ENCODE measurements at places on chromosomes 1 and 21.

DNA sequence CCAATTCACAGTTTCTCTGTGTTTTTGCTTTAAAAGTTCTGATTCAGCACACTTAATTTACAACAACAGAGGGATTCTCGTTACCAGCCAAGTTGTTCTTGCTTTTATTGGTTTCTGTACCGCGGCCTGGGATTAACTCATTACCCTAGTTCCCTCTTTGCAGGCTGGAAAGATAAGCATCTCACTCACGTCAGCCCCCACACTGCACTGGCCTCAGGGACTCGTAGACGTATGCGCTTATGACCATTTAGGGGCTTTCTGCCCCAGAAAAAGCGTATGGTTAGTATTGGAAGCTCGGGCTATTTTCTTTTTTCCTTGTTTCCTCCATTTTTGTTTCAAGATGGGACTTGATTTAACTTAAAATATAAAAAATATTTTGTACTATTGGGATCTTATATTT, 76.0 kb downstream of the POFUT2 start:
- DNase-seq = no peak

- DNase-seq = no peak
Measured at GRCh38 chr1:178057141-178057765, 36.7 kb upstream of the RASAL2 start.

GRCh38 chr1:226763905-226764264, 24.8 kb upstream of the ITPKB start:
- DNase-seq = peak; percentile 47

- DNase-seq = no peak
Measured at GRCh38 chr1:65321879-65322278, 12.5 kb downstream of the DNAJC6 start.

GRCh38 chr1:119141020-119141424, 569 bp upstream of the WARS2 start:
- DNase-seq = peak; percentile 64

GRCh38 chr21:44347911-44348451, 5.4 kb upstream of the TRPM2 start:
- no peak for DNase-seq

DNA sequence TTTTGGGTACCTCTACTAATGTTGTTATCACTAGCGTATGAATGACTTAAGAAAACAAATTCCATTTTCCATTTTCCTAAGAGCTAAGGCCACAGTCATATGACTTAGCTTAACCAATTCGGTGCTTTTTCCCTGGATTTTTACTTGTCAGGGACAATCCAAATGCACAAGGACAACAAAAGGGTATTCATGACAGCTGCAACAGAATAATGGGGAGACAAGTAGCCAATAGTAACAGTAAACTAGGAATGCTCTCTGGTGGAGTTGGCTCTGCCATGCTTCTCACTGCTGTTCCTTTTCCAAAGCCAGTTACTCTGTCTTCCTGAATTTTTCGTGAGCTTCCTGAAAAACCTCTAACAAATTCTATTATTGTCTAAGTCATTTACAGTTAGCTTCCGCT, 52.9 kb downstream of the LRRIQ3 start:
- DNase-seq = no peak

DNA sequence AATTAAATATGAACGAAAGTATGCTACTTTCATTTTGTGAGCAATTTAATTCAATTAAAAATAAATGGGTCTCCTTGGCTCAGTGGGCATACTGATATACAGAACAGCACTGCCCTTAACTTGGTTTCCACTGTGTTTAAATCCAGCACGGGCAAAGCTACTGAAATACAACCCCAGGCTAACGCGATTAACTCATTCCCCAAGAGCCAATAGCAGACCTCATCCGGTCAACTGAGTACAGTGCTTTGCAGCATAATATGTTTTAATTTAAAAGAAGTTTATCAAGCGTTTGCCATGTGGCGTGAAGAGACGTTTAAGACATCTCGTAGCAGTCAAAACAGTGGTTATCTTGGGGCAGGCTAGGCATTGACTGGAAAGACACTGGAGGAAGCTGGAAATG, 118.6 kb downstream of the PROX1 start:
- no peak for DNase-seq

DNA sequence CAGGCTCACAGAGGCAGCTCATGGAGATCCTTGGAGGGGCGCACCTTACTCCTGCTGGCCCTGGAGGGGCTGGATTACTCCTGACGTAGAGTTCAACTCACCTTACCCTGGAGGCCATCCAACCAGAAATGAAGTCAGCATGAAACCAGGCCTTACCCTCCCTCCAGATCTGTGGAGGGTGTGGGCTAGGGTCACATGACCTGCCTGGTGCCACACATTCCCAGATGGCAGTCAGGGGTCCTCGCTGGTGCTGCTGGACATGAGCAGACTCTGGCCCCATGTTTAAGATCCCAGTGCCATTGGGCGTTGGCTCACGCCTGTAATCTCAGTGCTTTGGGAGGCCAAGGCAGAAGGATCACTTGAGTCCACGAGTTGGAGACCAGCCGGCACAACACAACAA, 4.5 kb downstream of the C21orf58 start:
- no peak for DNase-seq

- DNase-seq = peak; percentile 94
Measured at GRCh38 chr1:150567341-150567716, 12.1 kb downstream of the MCL1 start.

DNA sequence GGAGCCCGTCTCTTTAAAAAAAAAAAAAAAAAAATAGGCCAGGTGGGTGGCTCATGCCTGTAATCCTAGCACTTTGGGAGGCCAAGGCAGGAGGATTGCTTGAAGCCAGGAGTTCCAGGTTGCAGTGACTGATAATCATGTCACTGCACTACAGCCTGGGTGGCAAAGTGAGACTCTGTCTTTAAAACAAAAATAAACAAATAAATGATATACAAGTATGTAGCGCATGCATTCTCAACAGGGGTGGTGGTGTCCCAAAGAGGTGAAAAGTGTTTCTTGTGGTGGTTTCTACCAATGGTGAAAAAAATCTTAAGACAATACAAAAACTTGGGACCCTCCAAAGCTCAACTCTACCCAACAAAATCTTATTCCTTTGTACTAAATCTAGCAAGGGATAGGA, 17.9 kb downstream of the CNN3 start:
- DNase-seq = no peak

GRCh38 chr21:25660233-25660632, 21.2 kb downstream of the JAM2 start:
- DNase-seq = no peak

DNA sequence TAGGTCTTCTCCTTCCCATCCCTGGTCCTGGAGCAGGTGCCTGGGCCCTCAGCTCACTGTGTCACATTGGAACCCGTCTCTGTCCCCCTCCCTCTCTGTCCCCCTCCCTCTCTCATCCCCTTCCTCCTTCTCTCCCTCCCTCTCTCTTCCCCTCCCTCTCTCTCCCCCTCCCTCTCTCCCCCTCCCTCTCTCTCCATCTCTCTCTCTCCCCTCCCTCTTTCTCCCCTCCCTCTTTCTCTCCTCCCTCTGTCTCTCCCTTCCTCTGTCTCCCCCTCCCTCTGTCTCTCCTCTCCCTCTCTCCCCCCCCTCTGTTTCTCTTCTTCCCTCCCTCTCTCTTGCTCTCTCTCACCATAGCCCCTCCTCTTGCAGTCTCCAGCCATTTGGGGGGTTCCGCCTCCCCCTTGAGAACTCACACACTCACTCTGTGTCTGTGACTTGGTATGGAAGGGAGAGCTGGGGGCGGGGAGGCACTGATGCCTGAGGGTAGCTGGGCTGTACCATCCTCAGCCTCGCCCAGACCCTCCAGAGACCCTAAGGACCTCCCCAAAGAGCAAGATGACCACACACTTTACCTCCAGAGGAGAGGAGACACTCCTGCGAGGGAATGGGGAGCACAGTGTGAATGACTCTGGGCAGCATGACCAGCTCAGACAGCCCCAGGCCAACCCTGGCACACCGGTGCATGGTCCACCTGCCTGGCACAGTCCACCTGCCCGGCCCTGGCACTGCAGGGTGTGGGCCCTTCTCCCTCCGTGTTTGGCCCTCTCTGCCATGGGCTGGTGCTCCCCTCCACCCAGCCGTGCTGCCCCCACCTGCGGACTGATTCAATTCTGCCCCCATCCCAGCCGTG, 102.8 kb upstream of the ARHGEF16 start:
- no peak for DNase-seq

DNA sequence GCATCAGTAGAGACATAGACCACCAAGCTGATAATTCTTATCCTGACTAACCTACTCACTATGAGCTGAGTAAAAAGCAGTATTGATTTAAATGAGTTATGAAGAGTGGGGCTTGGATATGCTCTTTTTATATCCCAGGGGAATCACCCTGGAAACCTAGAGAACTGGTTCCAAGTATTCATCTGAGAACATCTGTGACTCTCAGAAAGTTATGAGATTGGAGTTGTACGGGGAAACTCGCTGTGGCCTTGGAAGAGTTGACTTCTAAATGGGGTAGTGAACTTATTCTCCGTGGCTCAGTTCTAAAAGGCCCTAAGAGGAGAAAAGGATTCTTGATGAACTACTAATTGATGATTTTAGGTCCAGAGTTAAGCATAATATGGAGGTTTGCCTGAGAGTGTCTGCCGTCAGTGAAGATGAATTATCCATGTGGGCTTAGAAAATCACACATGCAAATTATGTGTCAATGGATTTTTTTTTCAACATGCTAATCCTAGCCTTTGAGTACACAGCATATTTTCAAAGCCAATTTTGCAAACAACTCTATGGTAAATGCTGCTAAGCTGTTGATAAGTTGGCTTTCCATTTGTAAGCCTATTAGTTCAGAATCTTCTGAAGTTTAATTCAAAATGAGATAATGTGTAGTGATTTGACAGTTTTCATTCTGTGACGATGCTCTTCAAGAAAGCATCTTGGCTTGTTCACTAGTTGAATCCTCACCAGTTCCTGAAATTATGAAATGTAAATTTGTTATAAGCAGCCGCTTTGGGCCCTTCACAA, 122.7 kb downstream of the FGGY start:
- no peak for DNase-seq

DNA sequence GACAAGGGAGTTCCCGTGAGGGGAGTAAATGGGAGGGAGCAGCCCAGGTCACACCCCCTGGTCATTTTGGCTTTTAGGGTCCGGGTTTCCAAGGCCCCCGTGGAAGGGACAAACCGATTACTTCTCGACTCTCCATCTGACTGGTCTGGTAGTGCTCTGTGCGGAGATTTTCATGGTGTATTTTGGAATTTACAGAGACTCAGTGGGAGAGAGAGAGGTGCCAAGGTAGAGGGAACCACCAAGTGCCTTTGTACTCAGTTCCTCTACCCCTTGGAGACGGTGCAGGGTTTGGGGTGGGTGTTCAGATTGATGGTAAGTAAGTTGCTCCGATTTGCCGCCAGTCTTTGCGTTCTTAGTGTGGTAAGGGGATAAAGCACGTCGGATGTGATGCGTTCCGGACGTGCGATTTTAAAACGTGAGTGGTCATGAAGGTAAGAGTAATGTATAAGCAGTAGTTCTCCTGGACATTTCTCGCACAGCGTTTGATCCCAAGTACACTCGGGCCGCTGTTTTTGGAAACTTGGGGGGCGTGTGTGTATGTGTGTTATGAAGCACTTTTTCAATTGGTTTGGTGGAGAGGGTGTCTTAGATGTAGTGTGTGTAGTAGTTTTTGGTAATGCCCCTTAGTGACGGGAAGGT, 682 bp downstream of the SUCO start:
- peak; percentile 51 for DNase-seq

- no peak for DNase-seq
Measured at GRCh38 chr1:170414989-170415709, 116.8 kb upstream of the GORAB start.

GRCh38 chr1:170932236-170932635, 3.1 kb upstream of the MROH9 start:
- no peak for DNase-seq

DNA sequence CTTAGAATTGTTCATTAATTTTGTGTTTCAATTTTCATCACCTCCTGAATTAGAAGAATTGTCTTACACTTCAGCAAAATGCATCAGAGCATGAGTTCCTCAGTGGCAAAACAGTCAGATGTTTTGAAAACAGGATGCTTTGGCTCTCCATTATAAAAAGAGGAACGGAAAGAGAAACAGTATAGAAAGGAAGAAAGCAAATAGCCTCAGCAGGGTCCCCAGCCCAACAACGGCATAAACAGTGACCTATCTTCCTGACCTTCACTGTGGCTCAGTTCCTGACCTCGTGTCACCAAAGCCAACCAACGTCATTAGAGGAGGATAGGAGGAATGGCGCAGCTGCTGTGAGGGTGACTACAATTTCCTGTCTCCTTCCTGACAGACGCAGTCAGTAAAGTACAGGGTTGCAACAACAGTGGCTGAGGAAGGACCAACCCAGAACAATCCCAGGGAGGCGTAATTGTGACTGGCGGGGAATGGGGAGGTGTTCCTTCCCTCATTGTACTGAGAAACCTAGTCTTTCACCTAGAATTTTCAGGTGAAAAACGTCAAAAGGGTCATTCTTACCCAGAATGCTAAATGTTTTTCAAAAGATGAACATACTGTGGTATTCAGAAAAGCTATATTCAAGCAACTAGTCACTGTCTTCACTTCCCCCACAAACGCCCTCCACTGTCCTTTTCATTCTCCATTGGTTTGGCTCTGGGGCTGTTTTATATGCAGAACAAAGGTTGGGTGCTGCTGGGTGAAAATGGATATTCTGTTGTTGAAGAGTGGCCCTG, 197.9 kb upstream of the SGIP1 start:
- DNase-seq = peak; percentile 90

- DNase-seq = peak; percentile 33
Measured at GRCh38 chr21:42685036-42685435, 31.6 kb downstream of the PDE9A start.

DNA sequence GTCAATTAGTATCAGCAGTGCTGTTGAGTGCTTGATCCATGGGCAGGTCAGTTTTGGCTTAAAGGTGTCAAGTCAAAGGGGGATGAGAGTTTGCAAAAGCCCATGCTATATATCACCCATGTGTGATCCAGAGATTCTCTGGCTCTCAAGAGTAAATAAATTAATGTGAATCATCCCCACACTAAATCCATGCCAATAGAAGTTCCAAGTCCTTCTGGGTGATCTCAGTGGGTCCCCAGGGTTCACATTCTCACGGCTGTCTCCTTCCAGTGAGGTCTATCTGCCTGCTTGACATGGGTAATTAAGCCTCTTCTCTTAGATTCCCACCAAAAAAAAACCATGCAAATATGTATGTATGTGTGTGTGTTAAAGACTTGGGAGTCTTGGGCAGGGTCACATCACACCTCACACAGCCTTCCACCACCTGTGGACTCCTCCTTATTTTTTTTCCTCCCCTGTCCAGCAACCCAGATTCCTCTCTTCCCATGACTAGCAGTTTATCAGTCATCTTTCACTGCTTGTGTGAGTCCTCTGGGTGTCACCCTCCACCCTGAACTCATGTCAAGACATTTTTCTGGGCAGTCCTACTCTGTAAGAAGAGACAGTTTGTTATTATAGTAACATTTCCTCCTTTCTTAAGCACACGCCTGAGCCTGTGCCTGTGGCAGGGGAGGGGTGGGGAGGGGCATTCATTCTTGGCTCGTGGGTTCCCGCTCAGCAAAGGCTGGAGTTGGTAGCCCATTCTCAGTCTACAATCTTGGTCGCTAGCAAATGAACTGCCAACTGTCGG, 14.3 kb upstream of the S100A11 start:
- no peak for DNase-seq

- DNase-seq = no peak
Measured at GRCh38 chr1:117627546-117628130, 21.8 kb downstream of the TENT5C start.

- DNase-seq = no peak
Measured at GRCh38 chr21:24225431-24225830, 1381.8 kb downstream of the MRPL39 start.
